T-helper 1 cell (primary cell): ENCODE measurements at places on chromosomes 3 and 15.

DNA sequence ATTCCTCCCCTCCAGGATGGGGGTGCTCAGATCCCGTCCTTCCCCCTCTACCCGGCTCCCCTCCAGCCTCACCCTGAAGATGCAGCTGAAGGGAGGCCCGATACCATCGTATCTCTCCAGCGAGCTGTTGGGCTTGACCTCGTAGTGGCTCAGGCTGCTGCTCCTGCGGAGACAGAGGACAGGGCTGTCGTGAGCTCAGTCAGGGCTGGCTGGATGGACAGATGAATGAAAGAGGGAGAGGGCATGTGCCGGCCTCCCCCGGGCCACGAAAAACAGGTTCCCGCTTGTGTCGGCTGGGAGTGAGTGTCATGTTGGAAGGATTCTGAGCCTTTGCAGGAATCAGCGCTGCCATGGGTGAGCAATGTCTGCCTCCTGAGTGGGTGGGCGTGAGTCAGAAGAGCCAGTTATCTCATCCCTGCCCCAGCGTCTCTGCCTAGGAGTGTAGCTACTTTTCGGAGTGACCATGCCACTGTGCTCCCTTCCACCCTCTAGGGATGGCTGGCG lies 35.2 kb downstream of the FEM1B start:
- no peak for DNase-seq

- no peak for DNase-seq
Observed at GRCh38 chr3:194879126-194879877, 193.6 kb downstream of the FAM43A start.

- DNase-seq: no peak
Observed at GRCh38 chr15:73440571-73440970, 2.4 kb upstream of the REC114 start.

DNA sequence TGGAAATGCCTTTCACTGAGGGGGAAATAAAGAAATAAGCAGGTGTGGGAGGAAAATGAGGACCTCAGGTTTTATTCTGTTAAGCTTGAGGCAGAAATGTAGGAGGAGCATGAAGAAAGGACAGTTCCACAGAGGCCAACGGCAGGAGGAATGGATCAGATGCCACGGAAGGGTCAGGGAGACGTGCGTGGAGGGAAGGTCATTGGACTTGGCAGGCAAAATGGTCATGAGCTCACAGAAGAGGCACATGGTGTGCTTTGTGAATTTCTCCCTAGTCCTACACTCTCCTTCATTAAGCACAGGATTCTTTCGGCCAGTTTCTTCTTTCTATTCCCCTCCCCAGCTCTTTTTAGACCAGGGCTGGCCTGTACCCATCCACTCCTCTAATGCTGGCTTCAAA lies 32.5 kb upstream of the THSD4 start:
- no peak for DNase-seq

GRCh38 chr3:179177611-179178010 lies 29.5 kb downstream of the PIK3CA start:
- no peak for DNase-seq

- DNase-seq: no peak
Observed at GRCh38 chr3:187978433-187979011, 175.4 kb upstream of the LPP start.

GRCh38 chr3:109234300-109234699 lies 82.0 kb downstream of the DPPA2 start:
- DNase-seq: no peak

GRCh38 chr3:38458796-38459498 lies 5.3 kb downstream of the ACVR2B start:
- DNase-seq: no peak

- no peak for DNase-seq
Observed at GRCh38 chr3:171508676-171509075, 48.5 kb upstream of the TNIK start.

DNA sequence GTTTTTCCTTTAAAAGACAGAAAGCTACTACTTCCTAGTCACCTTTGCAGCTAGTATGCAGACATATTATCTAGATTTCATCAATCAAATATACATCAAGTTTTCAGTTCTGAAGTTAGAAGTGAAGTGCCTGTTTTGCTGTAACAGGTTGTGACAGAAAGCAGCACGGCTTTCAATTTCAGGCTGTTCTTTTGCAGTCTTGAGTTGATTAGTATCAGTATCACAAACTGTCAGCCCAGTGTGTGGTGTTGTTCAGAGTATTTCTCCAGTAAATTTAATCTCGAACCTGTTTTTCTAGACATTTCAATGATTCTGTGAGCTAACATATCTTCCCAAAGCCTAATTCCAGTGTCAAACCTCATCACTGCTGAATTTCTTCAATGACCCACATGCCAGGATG lies 1050.8 kb downstream of the DIPK2A start:
- DNase-seq: no peak

DNA sequence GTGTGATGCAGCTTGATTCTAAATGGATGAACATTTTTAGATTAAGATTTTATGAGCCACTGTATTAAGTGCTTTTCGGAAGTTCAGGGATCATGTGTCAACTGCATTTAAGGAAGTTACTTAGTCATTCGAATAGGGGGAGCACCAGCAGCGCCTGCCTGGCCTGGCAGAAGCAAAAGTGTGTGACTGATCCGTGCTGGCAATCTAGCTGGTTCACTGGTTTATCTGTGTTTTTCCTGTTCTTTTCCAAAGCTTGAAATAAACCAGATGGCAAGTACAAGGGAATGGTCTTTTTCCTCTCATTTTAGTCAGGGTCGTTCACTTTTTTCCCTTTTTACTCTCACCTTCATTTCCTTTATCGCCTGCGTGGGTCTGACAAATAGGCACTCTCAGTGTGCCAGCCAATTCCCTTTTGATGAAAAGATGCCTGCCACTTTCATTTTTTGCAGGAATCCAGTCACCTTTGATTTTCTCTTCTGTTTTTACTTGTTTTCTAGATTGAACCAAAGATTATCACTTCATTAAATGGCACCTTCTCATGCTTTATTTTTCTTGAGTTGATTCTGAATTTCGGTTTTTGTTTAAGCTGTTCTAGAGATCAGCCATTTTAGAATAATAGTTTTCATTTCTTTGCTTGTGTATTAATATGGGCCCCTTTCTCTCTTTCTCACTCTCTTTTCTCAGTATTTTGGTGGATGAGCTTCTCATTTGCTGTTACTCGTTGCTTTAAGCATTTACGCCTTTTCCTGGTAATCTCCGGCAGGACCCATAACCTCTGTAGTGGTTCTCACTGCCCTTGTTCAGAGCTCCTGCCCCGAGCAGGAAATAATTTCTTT lies 2.8 kb downstream of the ABHD2 start:
- no peak for DNase-seq

DNA sequence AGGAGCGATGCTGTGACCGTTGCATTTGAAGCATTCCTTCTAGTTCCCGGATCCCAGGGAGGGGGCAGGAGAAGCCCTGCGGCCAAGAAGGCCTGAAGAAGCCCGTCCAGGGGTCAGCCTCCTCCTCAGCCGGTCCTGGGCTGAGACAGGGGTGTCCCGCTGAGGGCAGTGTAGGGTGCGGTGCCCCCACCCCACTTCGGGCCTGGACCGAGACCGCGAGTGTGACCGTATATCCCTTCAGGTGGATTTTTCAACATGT lies 2.8 kb downstream of the OCA2 start:
- no peak for DNase-seq

GRCh38 chr3:119403201-119403600 lies 60.2 kb downstream of the TMEM39A start:
- no peak for DNase-seq

GRCh38 chr15:100714034-100714748 lies 111.8 kb downstream of the ASB7 start:
- no peak for DNase-seq

GRCh38 chr15:49875392-49875791 lies 243.6 kb downstream of the ATP8B4 start:
- no peak for DNase-seq

DNA sequence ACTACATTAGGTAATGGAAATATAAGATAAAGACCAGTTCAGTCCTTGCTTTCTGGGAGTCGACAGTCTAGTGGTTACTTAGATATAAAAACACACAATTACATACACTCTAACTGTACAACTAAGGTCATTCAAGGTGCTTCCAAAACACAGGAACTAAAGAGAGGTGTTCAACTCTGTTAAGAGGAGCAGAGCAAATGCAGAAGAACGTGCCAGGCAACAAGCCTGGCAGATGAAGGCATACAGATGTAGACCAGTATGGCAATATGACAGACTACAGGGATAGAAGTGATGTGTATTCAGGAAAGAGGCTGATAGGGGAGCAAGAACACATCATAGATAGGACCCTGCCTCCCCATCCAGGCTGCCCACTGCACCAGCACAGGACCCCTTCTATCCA lies 78.3 kb downstream of the CBLB start:
- DNase-seq: no peak

DNA sequence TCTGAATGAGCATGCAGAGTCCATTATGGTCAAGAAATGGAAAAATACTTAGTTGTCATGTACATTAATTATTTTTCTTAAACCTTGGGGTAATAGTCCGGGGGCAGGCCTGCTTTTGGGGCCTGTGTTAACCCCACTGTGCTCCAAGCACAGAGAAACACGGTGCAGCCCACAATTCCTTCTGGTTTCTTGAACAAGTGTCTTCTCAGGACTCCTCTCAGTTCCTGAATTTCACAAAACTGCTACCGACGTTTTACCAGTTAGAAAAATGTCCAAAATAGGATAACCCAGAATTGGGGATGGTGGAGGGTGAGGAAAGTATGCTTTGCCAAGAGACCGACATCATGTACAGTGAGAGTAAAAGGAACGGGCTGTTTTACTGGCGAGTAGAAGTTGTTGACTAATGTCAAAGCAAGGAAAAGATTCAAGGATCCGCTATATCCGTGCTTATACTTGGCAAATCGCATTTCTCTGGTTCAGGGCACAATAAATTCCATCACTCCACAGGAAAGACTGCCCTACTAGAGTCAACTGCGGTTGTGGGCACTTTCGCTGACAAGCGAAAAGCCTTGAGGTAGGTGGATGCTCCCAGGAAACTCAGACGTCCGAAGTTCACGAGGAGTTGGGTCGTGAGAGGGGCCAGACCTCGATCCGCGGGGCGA lies 495 bp upstream of the NXPE3 start:
- DNase-seq: no peak

- DNase-seq: no peak
Observed at GRCh38 chr15:31586841-31587240, 260.2 kb downstream of the KLF13 start.

DNA sequence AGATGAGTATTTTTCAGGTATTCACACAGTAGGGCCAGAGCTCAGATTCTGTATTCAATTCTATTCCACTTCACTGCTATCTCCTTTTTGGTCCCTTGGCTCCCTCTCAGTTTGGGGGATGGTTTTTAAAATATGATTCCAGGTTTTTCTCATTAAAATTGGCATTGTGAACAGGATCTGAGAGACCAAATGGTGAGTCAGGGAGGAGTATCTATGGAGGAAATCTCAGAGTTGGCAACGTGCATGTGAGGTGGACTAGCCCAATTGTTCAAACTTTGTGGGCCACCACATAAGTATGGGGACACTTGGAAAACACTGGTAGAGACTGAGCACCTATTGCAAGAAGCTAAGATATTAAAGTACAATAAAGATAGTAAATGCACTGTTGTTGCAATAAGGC lies 53.9 kb upstream of the TTC14 start:
- no peak for DNase-seq

DNA sequence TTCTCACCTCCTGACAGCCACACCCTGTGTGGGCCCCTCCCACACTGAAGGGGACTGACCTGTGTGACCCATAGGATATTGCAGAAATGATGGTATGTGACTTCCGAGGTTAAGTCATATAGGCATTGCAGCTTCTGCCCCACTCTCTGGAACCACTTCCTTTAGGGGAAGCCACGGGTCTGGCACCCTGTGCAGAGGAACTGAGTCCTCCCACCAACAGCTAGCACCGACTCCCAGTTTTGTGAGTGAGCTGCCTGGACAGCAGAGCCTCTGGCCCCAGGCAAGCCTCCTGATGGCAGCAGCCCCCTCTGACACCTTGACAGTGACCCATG lies 24.6 kb upstream of the SLC6A6 start:
- DNase-seq: no peak

GRCh38 chr15:60340207-60340921 lies 57.4 kb downstream of the ANXA2 start:
- no peak for DNase-seq

GRCh38 chr3:160564258-160564911 lies 986 bp downstream of the KPNA4 start:
- no peak for DNase-seq

DNA sequence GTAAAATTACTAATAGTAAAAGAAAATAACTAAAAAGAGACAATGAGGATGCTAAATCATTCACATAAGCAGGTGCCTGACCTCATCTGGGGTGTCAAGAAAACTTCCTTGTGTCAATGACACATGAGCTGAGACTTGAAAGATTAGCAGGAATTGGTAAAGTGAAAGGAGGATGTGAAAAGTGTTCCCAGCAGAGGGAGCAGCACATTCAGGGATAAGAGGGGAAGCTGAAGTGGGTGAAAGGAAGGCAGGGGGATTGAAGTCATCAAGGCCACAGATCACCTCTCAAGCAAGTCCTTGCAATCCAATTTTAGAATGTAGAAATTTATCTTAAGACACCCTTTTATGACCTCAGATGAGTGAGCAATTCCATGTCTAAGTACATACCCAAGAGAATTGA lies 60.2 kb upstream of the ACP3 start:
- DNase-seq: no peak

- no peak for DNase-seq
Observed at GRCh38 chr3:14943042-14943441, 4.3 kb upstream of the NR2C2 start.

DNA sequence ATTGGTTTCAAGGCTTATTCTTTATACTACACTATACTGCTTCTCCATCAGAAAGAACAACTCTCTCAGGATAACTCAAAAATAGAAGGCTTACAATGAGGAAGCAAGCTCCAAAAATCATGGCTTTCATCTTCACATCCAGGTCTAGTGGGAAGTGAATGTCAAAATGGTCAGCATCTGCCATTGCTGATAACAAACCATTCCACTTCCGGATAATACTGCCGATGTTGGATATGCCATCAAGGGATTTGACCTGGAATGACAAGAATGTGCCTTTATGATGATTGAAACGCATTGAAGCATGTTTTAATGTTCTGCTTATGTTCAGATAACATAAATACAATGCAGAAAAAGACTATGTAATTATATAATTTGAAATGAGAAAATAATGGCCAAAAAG lies 34.0 kb upstream of the PLOD2 start:
- DNase-seq: no peak
